ENCODE measurements at places on chromosomes 13 and 19.

DNA sequence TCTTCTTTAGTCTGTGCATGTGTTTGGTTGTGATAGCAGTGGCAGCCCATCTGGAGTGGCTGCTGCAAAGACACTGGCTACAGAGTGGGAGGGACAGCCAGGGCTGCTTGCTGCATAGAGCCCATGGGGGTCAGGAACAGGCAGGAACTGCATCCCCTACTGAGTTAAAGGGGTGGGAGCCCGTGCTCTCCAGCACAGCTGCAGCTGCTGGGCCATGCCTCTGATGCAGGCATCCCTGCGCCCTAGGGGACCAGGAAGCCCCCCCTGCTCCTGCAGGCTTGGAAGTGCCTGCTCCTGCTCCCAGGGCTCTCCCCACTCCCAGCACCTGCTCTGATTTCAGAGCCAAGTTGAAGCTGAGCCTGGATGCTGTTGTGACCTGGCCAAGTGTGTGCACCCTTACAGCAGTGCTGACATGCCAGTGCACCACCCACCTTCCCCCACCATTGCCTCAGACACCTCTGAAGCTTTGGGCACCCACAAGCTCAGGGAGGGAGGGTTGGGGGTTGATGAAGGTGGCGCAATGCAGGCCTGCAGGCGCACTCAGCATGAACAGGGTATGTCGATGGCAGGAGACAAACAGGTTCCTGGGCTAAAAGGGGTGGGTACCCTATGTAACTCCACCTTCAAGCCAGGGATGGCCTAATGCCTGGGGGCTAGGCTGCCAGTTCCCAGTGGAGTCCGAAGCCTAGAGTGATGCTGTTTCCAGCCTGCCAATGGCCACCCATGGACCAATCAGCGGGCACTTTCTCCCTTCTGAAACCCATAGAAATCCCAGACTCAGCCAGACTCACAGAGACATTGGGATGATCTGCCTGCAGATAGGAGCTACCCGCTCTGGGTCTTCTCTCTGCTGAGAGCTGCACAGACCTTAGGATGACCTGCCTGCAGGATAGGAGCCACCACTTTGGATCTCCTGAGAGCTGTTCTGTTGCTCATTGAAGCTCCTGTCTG lies 919.9 kb upstream of the MIR17HG start:
- no peak for DNase-seq

DNA sequence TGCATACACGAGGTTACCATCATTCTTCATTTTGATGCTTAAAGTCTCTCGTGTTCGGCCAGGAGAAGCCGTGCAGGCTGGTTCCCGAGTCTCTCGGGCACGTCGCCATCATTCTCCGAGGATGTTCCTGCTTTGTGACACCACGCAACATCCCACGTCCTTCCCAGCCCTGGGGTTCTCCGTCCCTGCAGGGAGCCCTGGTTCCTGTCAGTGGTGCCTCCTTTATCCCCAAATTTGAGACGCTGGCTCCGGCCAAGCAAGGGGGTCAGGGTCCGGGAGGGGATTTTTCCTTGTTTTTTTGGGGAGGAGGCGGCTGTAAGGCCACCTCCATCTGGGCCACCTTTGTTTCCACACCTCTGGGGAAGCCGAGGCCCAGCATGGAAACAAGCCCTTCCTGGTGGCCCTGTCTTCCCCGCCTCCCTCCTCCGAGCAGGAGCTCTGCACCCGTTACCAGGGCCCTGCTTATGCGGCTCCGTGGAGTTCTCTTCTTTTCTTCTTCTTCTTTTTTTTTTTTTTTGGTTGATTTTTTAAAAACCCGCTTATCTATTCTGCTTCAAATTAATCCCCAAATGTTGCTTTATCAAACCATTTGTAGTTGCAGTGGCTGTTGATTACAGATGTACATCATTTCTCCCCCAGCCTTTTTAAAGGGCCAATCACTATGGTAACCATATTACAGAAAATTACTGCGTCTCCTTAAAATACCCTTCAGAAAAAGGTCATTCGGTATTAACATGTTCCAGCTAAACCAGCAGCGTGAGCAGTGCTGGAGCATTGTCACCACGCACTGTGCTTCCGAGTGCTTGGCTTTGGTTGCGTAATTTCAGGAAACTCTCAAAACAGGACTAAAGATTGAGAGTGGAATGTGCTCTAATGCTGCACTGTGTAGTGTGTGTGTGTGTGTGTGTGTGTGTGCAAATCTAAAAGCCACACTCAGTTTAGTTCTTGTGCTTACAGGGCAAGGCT lies 50.4 kb downstream of the TEX29 start:
- DNase-seq = no peak

DNA sequence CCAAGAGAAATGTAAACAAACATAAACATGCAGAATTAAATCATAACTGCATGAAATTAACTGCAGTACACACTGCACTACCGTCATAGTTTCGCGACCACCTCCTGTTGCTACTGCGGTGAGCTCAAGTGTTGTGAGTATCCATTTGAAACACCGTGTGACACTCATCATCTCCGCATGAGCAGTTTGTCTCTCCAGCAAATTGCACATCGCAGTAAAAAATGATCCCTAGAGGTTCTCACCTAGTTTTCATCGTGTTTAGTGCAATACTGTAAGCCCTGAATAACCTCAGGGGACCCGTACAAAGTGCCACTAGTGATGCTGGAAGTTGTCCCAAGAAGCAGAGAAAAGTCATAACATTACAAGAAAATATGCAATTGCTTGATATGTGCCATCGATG lies 147.7 kb downstream of the DPF1 start:
- no peak for DNase-seq

DNA sequence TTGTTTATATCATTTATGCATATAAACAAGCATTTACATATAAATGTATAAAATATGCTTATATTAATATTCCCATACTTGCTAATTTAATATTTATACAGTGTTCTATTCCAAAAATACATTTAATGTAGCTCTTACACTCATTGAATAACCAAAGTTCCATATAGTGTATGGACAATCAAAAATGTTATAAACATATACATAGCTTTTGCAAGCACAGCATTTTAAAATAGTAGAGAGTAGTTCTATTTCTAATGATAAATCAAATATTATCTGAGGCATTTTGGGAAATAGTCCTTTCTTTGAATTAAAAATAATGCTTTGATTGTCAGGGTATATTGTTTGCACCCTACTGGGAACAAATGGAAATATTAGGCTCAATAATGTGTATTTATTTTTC lies 22.5 kb upstream of the COG6 start:
- no peak for DNase-seq

DNA sequence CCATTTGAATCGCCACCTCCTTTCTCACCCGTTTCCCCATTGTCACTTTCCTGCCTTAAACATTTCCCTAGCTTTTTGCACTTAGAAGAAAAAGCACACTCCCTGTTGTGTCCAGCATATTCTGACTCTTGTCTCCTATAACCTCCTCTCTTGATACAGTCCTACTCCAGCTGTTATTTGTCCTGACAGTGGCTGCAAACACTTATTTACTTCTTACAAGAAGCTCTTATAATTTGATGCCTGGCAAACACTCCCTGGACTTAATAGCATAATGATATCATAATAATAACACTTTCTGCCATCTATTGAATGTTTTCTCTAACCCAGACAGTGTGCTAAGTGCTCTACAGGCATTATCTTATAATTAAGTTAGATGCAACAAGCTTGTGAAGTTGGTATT lies 76.6 kb downstream of the DGKH start:
- DNase-seq = no peak

- no peak for DNase-seq
Observed at GRCh38 chr19:6577476-6578125, 13.3 kb downstream of the CD70 start.

- DNase-seq = no peak
Observed at GRCh38 chr19:13982773-13983172, 23.3 kb downstream of the RFX1 start.

DNA sequence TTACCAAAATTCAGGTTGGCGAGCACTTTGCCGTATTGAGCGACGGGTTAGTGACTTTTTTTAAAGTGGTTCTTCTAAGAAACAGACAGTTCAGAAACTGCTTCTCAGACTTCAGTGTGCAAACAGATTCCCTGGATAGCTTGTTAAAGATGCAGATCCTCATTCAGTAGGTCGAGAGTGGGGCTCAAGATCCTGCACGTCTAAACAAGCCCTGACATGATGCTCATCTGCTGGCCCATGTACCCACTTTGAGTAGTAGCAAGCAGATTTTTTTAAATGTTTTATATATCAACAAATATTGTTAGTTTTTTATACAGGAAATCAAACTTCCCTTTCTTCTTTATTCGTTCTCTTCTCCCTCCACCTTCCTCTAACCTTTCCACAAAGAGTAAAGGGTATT lies 7.3 kb downstream of the METTL21C start:
- DNase-seq = no peak

DNA sequence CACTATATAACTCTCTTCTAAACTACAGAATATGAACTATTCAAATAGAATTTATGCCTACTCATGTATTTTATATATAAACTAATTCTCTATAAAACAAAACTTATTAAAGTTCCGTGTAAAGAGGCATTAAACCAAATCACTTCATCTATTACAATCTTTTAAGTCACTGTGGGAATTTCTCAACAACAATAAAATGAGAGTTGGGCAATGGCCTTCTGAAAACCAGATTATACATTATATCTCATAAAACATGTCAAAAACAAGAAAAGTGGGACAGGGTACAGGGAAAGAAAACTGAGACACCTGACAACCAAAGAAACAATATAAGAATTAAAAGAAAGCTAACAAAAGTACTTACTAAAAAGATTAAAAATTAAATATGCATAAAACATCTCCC lies 145.2 kb downstream of the DIAPH3 start:
- no peak for DNase-seq

DNA sequence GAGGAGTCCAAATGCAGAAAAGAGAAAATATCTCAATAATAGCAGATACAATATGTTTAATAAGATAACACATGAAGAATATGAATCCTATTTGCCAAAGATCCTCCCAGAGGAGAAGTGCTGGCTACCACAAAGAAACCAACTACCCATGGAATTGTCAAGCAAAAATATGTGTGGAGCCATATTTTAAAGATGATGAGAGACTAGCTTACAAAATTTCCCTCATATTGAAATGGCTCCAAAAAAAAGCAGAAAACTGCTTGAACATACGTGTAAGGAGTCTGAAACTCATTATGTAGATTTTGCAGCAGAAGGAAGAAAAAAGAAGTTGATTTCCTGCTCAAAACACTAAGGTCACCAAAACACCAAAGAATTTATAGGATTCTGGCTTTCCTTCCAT lies 94.2 kb downstream of the USP12 start:
- DNase-seq = no peak

- DNase-seq = no peak
Observed at GRCh38 chr13:46613409-46614049, 60.6 kb downstream of the LRCH1 start.

DNA sequence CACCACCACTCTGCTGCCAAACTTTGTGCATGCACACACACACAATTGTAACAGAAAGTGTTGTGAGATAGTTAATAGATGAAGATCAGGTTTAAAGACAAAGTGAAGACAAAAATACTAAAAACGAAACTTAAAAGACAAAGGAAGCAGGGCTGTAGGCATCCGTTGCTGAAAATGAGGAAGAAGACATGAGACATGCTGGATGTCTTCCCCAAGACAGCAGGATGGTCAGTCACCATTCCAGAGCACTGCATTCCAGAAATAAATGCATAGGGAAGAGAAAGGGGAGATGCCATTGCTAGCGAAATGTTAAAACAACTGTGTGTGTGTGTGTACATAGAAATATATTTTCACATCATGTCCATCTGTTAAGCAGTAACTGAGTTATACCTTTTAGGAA lies 520.1 kb downstream of the SUCLA2 start:
- DNase-seq = no peak

DNA sequence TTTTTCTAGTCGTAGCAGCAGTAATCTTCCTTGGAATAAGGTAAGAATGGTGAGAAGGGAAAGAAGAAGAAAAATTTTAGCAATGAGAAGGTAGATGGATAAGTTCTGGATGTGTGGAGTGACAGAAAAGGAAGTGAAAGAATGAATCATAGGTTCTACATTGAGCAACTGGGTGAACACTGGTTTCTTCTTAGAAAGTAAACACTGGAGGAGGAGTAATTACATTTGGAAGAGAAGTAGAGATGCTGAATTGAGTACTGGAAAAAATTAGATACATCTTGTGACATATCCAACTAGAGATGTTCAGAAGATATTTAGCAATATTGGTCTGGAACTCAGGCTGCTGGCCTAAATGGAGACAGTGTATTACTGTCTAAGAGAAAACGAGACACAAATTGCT lies 148.5 kb downstream of the GPC5 start:
- DNase-seq = no peak

DNA sequence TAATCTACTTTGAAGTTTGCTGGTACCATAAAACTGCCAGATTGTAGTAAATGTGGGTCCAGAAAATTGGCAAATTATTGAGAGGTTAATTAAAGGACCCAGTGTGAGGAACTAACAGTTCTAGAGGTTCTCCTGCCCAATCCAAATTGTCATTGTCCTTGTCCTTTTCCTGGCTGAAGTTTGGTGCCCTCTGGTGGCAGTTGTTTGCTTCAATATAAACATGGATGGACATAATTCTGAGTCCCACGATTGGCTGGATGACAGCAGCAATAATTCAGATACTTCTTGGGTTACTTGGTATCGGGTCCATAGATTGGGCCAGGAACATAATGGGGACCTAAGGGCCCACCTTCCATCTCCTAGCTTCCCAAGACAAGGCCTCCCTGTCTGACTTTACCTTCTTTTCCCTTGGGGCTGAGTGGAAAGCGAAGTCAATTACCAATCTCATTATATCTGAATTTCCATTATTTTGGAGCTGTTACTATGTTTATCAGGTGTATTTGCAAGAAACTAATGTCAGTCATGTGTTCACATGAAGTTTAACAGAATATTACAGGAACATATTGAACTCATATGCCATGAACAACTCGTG lies 33.8 kb upstream of the GARRE1 start:
- DNase-seq = peak; percentile 44

GRCh38 chr13:55159765-55160164 lies 1981.0 kb upstream of the PRR20A start:
- DNase-seq = no peak

Measured in hepatic stellate cell (primary cell).